ENCODE measurements at places on chromosomes 12 and 14.

GRCh38 chr12:112762753-112763152, 28.8 kb upstream of the RPH3A start:
- no peaks in the 10 kb centered on the region for H3K4me1 ChIP-seq
- no peak for DNase-seq
- no peak overlapping the region for H3K27ac ChIP-seq
- H3K36me3 ChIP-seq: no peaks in the 10 kb centered on the region
- H3K4me3 ChIP-seq: no peak overlapping the region
- H3K27me3 ChIP-seq: no peaks in the 10 kb centered on the region

GRCh38 chr12:103392722-103393121, 103.0 kb downstream of the C12orf42 start:
- no peaks in the 10 kb centered on the region for H3K27me3 ChIP-seq
- H3K4me1 ChIP-seq: peaks cover 11% of the 10 kb centered on the region
- H3K27ac ChIP-seq: no peak overlapping the region

- H3K36me3 ChIP-seq: no peaks in the 10 kb centered on the region
- H3K27me3 ChIP-seq: no peaks in the 10 kb centered on the region
- DNase-seq: no peak
- H3K27ac ChIP-seq: no peak overlapping the region
- no peak overlapping the region for H3K4me3 ChIP-seq
- H3K4me1 ChIP-seq: no peaks in the 10 kb centered on the region
Measured at GRCh38 chr12:66176105-66176900, 6.5 kb upstream of the TMBIM4 start.

DNA sequence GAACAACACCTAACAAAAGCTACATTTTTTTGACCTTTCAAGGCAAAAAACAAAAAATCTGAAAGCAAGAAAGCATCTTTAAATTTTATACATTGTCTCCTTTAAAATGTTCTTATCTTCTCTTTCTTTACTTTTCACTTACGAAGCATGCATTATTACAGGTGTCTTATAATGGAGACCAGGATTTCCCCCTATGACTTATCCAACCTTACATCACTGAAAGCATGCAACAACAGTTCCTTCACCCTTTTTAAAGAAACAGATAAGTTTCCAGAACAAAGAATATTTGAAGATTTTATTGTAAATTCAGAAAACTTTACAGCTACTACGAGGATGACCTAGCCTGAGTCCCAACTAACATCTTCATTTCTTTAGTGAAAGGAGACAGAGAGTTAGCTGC, 277.2 kb downstream of the AKAP6 start:
- no peak overlapping the region for H3K27ac ChIP-seq
- peaks cover 12% of the 10 kb centered on the region for H3K4me1 ChIP-seq
- H3K36me3 ChIP-seq: no peaks in the 10 kb centered on the region
- no peaks in the 10 kb centered on the region for H3K27me3 ChIP-seq
- no peak overlapping the region for H3K4me3 ChIP-seq
- no peak for DNase-seq

DNA sequence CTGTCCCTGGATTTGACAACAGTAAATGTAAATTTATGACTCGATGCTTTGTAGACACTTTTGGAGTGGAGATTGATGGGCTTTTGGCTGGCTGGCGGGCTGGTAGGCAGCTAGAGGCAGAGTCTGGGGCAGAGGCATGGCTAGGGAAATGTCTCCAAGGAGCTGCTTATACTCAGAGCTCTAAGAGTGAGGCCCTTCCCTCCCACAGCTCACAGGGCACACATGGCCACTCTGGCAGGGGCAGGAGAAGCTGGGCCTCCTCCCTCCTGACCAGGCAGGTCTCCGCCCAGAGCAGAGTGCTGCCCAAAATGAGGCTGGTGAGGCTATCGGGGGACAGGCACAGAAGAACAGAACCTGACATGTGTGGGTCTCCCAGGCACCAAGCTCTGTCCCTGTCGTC, 67.5 kb downstream of the GALNT16 start:
- H3K27me3 ChIP-seq: no peaks in the 10 kb centered on the region
- H3K36me3 ChIP-seq: no peaks in the 10 kb centered on the region
- no peak for DNase-seq
- H3K4me1 ChIP-seq: peaks cover 13% of the 10 kb centered on the region

GRCh38 chr14:104137297-104138097, 890 bp upstream of the KIF26A start:
- H3K4me3 ChIP-seq: no peak overlapping the region
- DNase-seq: peak; percentile 19
- H3K27me3 ChIP-seq: peaks cover 10% of the 10 kb centered on the region
- H3K36me3 ChIP-seq: no peaks in the 10 kb centered on the region

DNA sequence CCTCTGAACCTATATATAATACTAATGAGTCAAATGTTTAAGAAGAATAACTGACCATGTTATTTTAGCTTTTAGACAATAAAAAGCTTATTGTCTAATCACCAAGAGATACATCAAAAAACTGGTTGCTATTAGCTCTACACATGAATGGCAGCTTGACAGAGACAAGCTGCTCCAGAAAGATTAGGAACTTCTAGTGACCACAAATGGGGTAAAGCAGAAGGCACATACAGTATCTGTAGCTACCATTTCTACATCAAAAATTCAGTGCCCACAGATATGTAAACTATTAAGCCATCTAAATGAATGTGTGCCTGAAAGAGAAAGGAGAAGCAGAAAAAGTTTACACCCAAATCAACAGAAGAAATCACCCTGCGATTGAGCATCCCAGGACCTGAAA, 2.4 kb downstream of the AREL1 start:
- no peaks in the 10 kb centered on the region for H3K36me3 ChIP-seq
- H3K27ac ChIP-seq: no peak overlapping the region
- no peaks in the 10 kb centered on the region for H3K27me3 ChIP-seq
- no peak overlapping the region for H3K4me3 ChIP-seq
- no peak for DNase-seq

GRCh38 chr14:30362369-30363218, 196.4 kb upstream of the G2E3 start:
- H3K27ac ChIP-seq: no peak overlapping the region
- no peak overlapping the region for H3K4me3 ChIP-seq
- H3K4me1 ChIP-seq: no peaks in the 10 kb centered on the region
- no peak for DNase-seq
- no peaks in the 10 kb centered on the region for H3K27me3 ChIP-seq
- H3K36me3 ChIP-seq: no peaks in the 10 kb centered on the region

Measured in MM.1S (cell line).